ENCODE measurements at places on chromosomes 2 and 18.

- DNase-seq, result no peak
Observed at GRCh38 chr2:149080971-149081370, 42.5 kb downstream of the LYPD6B start.

DNA sequence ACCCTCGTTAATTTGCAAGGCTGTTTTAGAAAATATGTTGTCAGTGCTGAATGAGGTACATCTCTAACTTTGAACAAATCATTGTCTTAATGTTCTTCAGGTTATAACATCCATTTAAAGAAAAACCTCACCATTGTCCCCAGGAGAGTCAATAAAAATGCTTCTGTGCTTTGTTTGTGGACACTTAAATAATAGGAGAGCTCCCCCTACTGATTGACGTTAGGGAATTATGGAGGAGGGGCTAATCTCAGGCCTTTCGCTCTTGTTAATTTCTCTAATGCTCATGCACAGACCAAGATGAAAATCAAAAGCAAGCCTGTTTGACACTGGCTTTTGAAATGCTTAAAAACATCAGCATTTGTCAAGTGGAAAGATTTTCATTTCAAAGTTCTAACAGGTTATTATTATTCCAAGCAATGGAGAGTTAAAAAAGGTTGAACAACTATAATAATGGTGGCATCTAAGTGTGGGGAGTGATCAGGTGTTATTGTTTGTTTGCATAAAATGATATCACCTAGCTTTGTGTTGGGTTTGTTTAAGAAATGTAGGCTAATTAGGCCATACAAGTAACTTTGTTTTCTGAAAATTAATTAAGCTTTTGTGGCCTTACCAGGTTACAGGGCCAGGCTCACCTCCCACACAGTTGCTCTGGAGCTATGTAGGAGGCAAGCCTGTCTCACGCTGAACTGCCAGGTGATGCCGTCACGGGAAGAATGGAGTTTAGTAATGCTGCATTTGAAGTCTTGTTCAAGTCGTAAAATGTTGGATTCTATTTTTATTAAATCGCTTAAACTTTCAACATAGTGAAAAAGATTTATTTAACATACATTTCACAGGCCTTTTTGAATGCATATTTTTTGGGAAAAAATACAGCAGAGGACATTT, 51.7 kb upstream of the SMIM21 start:
- no peak for DNase-seq

GRCh38 chr2:74763962-74764428, 69.9 kb upstream of the HK2 start:
- DNase-seq, result peak; percentile 70

DNA sequence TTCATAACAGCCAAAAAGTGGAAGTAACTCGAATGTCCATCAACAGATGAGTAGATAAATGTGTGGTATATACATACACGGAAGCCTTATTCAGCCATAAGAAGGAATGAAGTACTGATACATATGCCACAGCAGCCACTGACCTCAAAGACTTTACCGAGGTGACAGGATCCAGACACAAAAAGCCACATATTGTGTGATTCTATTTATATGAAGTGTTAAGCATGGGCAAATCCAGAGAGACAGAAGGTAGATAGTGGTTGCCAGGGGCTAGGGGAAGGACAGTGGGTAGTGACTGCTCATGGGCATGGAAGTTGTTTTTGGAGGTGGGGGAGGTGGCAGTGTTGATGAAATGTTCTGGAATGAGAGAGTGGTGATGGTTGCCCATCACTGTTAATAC, 33.9 kb downstream of the ZAP70 start:
- DNase-seq, result no peak

- DNase-seq, result no peak
Observed at GRCh38 chr2:385785-386184, 97.9 kb upstream of the ALKAL2 start.

DNA sequence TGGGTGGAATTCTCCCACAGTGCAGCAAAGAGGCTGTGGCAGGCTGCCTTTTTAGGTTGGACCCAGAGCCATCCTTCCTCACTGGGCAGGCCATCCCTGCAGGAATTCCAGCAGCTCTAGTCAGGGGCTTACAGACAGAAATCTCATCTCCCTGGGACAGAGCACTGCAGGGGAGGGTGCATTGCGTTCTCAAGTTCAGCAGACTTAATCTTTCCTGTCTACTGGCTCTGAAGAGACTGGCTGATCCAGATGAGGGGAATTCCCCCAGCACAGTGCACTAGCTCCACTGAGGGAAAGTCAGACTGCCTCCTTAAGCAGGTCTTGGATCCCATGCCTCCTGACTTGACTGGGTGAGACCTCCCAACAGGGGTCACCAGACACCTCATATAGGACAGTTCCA, 899.7 kb upstream of the VRK2 start:
- no peak for DNase-seq

DNA sequence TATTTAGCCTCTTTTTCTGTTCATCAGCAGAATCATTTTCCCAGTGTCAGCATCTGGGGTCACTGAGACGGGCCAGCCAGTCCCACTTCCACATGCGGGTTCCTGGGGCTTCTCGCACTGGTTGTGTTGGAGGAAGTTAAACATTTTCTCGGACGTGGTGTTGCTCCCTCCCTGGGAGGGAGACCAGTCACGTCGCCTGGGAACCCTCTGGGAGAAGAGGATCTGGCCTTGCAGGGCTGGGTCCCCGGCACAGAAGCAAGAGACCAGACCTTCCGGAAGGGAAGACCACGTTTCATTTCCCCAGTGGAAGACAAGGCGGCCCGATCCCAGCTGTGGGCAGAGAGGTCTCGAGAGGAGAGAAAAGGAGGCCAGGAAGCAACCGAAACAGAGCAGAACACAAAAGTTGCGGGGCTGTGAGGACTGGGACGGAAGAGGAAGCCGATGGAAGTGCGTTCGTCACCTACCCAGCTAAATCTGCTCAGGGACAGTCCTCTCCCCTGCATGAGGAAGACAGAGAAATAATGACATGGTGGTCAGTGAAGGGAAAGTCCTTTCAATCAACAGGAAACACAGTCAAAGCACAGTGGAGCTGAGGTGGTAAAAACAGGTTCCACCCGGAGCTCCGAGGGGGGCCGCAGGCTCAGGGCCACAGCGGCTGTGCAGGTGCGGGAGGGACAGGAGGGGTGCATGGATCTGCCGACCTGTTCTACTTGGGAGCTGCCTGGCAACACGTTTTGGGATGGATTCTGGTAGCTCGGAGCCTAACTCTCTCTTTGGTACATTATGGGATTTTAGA, 144.4 kb downstream of the MBP start:
- no peak for DNase-seq

DNA sequence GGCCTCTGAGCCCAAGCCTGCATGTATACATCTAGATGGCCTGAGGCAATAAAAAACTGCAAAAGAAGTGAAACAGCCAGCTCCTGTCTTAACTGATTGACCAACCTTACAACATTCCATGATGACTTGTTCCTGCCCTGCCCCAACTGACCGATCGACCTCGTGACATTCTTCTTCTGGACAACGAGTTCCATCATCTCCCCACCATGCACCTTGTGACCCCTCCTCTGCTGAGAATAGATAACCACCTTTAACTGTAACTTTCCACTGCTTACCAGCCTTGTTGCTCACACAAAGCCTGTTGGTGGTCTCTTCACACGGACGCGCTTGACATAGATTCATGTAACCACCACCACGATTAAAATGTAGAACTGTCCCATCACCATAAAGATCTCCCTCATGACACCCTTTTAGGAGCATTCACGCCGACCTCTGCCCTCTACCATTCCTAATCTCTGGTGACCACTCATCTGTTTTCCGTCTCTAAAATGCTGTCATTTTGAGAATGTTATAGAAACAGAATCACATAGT, 120.1 kb upstream of the REV1 start:
- no peak for DNase-seq

- DNase-seq, result no peak
Observed at GRCh38 chr2:60439219-60439974, 114.1 kb downstream of the BCL11A start.

GRCh38 chr2:28610583-28611201, 114.8 kb downstream of the PLB1 start:
- no peak for DNase-seq

GRCh38 chr2:121591199-121591598, 58.1 kb downstream of the CLASP1 start:
- no peak for DNase-seq
